NCI-H1417 treated with DMSO at 0.1 percent for 48 hours (cell line): ENCODE measurements at places on chromosomes 11 and 22.

DNA sequence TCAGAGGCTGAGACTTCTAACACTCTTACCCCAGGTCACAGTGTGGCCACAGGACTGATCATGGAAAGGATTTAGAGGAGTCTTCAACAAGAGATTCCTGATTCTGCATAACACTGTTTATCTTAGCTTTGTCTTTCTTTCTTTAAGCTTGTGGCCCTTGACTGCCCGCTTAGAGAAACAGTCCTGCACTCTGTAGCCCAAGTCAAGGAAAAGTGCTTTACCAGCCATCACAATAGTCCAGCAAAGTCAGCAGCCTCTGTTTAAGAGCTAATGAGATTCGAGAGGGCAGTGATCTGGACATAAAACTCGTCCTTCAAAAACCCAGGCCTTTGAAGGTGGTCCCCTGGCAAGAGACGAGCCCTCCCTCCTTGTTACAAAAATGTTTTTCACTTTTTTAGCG lies 30.0 kb downstream of the PRDM10 start:
- DNase-seq, result no peak

GRCh38 chr22:37148031-37148651 lies 1.6 kb downstream of the IL2RB start:
- no peak for DNase-seq

DNA sequence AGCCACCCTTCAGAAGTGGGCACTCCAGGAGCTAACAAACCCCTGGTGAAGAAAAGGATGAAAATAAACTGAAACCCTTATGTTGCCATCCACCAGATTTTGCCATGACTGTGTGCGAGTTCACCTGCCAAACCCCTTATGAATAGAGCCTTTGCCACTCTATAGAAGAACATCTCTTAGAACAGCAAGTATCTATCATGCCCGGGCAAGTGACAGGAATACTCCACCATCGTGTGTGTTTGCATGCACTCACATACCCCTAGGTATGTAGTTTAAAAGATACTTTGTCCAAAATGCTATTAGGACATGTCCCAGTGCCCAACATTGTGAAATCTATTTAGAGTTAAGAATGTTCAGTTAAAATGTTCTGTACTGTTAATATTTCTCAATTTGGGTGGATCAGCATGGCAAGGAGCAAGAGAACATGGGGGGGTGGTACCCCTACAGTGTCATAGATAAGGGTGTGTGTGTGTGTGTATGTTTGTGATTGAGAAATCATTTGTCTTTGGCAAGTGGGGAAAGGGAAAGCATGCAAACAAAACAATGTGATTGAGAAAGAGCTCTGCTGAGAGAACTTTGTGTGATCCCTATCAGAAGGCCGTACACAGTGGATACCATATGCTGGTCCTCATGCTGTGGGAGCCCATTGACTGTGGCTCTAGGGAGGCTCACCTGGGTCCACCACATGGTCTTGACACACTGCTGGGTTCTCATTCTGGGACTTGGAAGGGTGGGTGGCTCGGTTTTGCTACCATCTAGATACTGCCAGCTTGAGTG lies 94.9 kb downstream of the ZBTB16 start:
- DNase-seq, result no peak

DNA sequence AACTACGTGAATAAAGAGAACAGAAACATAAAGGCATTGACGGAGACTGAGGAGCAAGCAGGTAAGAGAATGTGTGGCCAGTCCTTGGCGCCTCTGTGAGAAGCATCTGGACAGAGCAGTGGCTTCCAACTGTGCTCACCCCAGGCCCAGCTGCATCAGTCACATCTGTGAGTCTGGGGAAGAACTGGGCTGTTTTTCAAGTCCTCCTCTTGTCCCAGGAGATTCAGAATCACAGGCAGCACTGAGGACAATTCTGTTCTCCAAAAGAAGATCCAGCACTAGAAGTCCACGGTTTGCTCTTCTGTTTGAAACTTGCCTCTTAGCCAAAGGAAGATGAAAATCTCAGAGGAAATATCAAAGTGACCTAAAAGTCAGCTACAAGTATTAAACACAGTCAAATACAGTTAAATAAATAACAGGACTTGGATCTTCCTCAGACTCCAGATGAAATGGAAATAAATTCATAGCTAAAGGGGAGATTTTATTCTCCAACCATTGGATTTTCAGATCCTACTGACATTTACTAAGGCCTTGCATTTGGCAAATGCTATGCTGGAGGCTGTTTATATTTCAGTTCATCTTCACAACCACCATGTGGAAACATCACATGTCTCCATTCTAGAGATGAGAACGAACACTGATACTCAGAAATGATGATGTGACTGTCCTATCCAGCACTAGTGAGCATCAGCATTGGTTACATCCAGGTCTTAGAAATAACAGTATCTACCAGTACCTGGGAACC lies 14.1 kb downstream of the FAM181B start:
- no peak for DNase-seq

GRCh38 chr22:32119568-32120235 lies 39.4 kb downstream of the C22orf42 start:
- DNase-seq, result no peak

DNA sequence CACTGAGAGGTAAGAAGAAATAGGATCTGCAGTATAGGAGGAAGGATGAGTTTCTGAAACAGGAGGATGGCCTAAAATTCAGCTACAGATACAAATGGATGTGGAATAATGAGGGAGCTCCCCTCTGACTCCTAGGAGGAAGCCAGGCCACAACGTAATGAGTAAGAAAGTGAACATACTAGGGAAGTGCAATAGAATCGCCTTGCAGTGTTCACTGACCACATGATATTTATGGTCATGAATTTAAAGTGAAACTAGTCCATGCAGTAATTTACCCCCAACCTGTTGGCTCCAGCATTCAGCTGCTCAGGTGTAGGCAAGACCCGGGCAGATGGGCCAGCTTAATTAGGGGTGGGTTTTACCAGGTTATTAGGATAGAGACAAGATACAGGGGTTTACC lies 101.7 kb downstream of the DEUP1 start:
- DNase-seq, result no peak

GRCh38 chr11:83363312-83363711 lies 77.1 kb upstream of the CCDC90B start:
- DNase-seq, result no peak

DNA sequence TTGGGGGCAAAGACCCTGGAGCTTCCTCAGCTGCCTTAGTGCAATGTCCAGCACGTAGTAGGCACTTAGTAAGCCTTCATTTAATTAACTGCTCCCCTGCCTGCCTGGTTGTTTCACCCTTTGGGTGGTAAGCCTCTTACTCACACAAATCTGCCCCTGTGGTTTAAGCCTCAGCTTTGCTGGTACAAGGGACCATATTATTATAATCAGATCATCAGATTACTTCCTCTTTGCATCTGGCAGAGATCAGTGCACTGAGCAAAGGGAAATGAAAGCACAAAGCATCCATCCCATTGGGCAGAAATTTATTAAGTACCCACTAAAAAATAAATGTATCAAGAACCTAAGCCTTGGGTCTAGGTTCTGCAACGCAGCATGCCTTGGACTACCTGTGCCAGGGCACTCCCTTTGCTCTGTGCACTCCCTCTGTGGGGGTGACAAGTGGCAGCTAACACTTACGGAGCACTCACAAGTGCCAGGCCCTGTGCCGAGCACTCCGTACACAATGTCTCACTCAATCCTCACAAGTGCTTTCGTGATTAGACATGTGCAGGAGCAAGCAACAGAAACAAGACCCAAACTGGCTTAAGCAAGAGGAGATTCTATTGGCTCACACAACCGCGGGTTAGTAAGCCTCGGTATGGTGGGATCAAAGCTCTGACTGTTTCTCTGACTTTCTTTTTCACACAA lies 34.9 kb upstream of the DAGLA start:
- DNase-seq, result no peak

DNA sequence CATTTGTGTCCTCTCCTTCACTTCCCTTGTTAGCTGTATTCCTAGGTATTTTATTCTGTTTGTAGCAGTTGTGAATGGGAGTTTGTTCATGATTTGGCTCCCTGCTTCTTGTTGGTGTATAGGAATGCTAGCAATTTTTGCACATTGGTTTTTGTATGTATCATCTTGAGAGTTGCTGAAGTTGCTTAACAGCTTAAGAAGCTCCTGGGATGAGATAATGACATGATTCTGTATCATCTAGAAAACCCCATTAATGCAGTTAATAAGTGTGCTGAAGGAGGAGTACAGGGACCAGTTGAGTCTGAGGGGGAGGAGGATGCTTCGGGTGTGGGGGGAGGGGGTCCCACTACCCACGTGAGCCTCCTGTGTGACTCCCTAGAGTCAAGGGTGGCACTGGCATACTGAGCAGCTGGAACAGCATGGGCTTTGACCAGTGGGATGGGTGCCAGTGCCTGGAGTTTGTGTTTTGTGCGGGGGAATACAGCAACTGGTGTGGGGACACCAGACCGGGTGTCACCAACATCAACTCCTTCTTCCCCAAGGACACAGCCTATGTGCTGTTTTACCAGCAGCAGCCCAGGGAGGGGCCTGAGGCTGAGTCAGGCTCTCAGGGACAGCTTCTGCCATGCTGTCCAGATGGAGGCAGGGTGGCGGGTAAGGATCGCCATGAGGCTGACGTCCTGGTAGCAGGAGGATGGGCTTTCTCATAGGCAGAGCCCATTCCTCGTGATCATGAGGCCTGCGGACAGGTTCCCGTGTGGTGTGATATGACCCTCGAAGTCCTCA lies 24.1 kb downstream of the USP35 start:
- no peak for DNase-seq

DNA sequence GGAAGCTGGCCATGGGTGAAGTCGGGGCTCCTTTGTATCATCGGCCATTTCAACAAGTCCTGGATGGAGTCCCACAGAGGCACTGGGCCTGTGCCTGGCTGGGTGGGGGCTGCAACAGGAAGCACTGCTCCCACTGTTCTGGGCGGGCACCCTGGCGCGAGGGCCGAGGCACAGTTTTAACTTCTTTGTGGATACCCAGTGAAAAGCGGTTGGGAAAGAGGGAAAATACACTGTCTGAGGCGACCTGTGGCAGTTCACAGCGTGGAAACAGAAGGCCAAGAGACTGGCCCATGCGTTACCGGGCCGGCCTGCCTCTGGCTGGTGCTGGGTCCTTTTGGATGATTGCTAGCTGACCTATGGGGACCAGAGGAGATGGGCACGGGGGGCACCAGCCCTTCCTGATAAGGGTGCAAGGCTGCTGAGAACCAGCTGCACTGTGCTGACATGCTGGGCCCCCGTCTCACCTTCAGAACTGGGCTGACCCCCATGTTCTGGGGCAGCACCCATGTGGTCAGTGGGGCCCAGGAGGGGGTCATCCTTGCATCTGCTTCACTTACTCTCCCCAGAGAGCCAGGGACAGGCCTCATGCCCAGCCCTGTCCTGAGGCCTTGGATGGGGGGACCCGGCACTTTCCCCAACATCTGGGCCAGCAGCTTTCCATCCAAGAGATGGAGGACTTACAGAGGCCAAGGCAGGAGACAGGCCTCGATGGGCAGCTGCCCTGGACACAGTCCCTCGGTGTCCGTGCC lies 4.2 kb downstream of the OVOL1 start:
- DNase-seq, result no peak

- DNase-seq, result no peak
These were observed 1.6 kb upstream of the CYTH4 start for GRCh38 chr22:37280718-37281117.

- DNase-seq, result no peak
These were observed 2.6 kb upstream of the UCP3 start for GRCh38 chr11:74011360-74012073.

GRCh38 chr11:3655547-3655946 lies 10.6 kb downstream of the ART1 start:
- DNase-seq, result no peak

DNA sequence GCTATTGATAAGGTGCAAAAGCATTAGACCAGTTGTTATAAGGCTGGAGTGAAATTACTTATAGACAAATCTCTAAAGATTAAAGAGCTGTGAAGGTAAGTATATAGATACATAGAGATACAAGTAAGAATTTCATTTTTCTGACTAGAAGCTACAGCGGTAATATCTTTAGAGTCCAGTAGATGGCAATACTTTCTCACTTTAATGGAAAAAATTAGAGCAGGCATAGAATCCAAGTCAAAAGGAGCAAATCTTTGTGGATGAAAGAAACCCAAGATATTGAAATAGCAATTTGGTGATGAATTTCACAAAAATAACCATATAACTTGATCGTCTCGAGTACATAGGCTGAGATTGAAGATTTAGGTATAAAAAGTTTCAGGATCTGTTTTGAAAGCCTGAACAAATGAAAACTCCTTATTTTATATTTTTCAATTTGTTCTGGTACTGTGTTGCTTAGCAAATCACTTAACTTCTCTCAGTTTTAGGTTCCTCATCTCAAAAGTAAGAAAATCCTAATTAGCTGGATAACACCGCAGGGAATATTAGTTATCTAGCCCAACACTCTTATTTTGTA lies 81.9 kb downstream of the UVRAG start:
- no peak for DNase-seq

GRCh38 chr11:126764231-126764630 lies 236.3 kb downstream of the KIRREL3 start:
- no peak for DNase-seq

GRCh38 chr11:35083431-35084238 lies 55.3 kb upstream of the CD44 start:
- DNase-seq, result no peak

DNA sequence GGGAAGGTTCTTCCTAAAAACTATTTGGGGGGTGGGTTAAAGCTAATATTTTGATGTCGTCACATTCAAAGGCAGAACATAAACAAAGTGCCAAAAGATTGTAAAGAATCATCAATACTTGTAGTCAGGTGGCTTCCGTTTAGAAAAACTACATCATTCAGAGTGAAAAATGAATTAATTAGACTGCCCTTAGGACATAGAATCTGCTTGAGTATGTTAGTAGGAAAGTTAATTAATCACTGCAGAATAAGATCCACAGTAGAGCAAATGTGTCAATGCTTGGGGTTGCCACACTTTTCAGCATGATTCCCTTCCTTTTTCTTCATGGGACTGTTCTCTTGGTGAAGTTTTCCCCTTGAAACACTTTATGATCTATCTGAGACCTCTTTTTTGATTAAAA lies 166.8 kb upstream of the MTNR1B start:
- no peak for DNase-seq

- no peak for DNase-seq
These were observed 33.1 kb upstream of the SPTBN2 start for GRCh38 chr11:66762088-66762487.

GRCh38 chr11:102985850-102986249 lies 30.3 kb upstream of the MMP13 start:
- no peak for DNase-seq

- no peak for DNase-seq
These were observed 45.8 kb downstream of the MIAT start for GRCh38 chr22:26702906-26703830.
